Natural killer cell treated with Interleukin-12 subunit alpha and Interleukin-12 subunit beta and Interleukin-15 and Interleukin-18, amount 100 ng/mL, for 72 hours (primary cell): ENCODE measurements at places on chromosomes 1 and 21.
A peak's percentile ranks its signal among the peaks of the same experiment; 100 is the strongest.

DNA sequence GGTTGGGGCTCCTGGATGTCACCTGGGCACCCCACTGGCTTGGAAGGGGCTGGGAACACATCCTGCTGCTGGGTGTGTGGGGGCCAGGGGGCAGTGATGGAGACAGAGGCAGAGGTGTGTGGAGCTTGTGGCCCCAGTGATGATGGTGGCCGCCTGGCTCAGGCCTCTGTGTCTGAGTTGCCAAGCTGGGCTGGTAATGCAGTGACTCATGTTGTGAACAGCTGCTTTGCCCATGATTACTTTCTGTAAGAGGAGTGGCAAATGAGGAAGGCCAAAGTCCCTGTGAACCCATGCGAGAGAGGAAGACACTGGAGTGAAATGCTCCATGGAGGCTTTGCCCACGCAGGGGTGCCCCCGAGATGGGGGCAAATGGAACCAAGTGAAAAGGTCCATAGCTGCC lies 86.8 kb downstream of the KCNJ6 start:
- no peaks in the 10 kb centered on the region for H3K4me1 ChIP-seq
- H3K4me3 ChIP-seq, result no peak overlapping the region
- no peaks in the 10 kb centered on the region for H3K36me3 ChIP-seq
- no peak overlapping the region for H3K27ac ChIP-seq
- peaks cover 17% of the 10 kb centered on the region for H3K27me3 ChIP-seq

DNA sequence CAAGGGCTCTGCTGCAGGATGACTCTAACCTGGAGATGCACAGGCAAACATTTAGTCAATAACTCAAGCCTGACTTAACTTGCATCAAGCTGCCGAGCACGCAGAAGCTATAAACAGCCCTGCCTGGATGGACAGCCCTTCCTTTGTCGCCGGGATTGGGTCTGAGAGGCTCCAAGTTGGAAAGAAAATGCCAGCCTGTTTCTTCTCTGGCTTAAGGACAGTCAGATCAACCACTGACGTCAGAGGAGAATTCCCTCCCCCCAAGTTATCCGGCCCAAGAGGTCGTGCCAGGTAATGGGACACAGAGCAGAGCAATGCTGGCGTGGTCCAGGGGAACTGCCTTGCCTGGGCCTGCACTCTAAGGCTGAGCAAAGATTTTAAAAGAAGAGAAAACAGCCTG lies 27.1 kb upstream of the LRRC38 start:
- no peak for DNase-seq
- no peak overlapping the region for H3K27ac ChIP-seq
- H3K27me3 ChIP-seq, result peaks cover 5% of the 10 kb centered on the region
- H3K36me3 ChIP-seq, result no peaks in the 10 kb centered on the region
- H3K4me3 ChIP-seq, result no peak overlapping the region

DNA sequence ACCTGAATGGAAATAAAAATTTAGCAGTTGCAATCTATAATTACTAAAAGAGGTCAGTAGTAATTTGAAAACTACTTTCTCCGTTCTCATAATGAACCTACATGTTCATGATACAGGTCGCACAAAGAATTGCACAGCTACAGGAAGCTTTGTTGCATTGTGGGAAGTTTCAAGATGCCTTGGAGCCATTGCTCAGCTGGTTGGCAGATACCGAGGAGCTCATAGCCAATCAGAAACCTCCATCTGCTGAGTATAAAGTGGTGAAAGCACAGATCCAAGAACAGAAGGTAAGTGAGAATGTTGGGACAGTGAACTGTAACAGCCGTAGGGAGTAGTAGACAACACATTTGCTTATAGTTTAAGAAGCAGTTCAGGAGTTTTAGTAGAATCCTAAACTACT lies 68.8 kb upstream of the BMP8A start:
- DNase-seq, result no peak
- no peaks in the 10 kb centered on the region for H3K27me3 ChIP-seq
- H3K4me1 ChIP-seq, result peaks cover 23% of the 10 kb centered on the region
- H3K27ac ChIP-seq, result peak overlapping the region; percentile 30

- H3K27ac ChIP-seq, result no peak overlapping the region
- H3K36me3 ChIP-seq, result no peaks in the 10 kb centered on the region
- H3K4me1 ChIP-seq, result peaks cover 5% of the 10 kb centered on the region
- DNase-seq, result no peak
- peaks cover 6% of the 10 kb centered on the region for H3K27me3 ChIP-seq
- no peak overlapping the region for H3K4me3 ChIP-seq
These were observed 20.5 kb downstream of the FCRL4 start for GRCh38 chr1:157577420-157577819.

- no peaks in the 10 kb centered on the region for H3K4me1 ChIP-seq
- no peak overlapping the region for H3K27ac ChIP-seq
- H3K36me3 ChIP-seq, result no peaks in the 10 kb centered on the region
These were observed 147.0 kb downstream of the GABPA start for GRCh38 chr21:25881524-25882376.

- no peaks in the 10 kb centered on the region for H3K36me3 ChIP-seq
- no peaks in the 10 kb centered on the region for H3K4me1 ChIP-seq
- H3K4me3 ChIP-seq, result no peak overlapping the region
- H3K27me3 ChIP-seq, result no peaks in the 10 kb centered on the region
These were observed 29.4 kb downstream of the ALG14 start for GRCh38 chr1:95043141-95043980.

GRCh38 chr1:231850786-231851185 lies 224.2 kb downstream of the DISC1 start:
- no peaks in the 10 kb centered on the region for H3K27me3 ChIP-seq
- no peaks in the 10 kb centered on the region for H3K4me1 ChIP-seq
- no peak overlapping the region for H3K4me3 ChIP-seq
- H3K27ac ChIP-seq, result no peak overlapping the region
- no peak for DNase-seq

DNA sequence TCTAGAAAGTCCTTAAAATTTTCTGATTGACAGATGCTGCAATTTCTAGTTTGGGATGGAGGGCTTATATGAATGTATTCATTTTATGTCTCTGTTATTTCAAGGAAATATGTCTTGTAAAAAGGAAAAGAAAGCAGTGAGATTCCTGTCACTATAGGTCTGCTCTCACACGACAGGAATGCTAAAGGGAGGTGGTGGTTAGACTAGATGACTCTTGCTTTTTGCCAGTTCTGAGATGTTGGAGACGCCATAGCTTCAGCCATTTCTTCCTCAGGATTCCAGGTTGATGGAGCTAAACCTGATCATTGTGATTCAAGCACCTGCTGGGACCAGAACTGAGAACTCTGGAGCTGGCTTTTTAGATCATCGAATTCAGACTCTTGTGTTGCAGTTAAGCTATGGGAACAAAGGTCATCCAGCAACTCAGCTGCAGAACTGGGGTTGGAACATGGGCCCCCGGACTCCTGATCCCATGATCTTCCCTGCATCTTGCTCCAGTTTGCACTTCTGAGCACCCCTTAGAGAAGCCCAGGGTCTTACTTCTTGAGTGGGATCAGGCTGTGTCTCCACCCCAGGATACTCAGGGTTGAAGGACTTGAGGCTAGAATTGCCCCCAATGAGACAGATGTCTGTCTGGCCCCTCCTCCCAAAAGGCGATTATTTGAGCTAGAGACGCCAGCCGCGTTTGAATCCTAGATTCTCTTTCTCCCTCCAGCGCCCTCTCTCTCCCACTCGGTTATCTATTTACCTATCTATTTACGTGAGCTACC lies 46.7 kb upstream of the FOXO6 start:
- no peak overlapping the region for H3K27ac ChIP-seq
- H3K27me3 ChIP-seq, result no peaks in the 10 kb centered on the region
- no peak for DNase-seq
- no peaks in the 10 kb centered on the region for H3K36me3 ChIP-seq
- H3K4me3 ChIP-seq, result no peak overlapping the region

GRCh38 chr1:32903991-32904785 lies 3.0 kb upstream of the TMEM54 start:
- no peak overlapping the region for H3K4me3 ChIP-seq
- DNase-seq, result no peak
- H3K27ac ChIP-seq, result no peak overlapping the region
- H3K4me1 ChIP-seq, result no peaks in the 10 kb centered on the region
- no peaks in the 10 kb centered on the region for H3K36me3 ChIP-seq

GRCh38 chr21:16422702-16423101 lies 692.9 kb downstream of the USP25 start:
- no peaks in the 10 kb centered on the region for H3K36me3 ChIP-seq
- H3K27ac ChIP-seq, result no peak overlapping the region
- H3K27me3 ChIP-seq, result no peaks in the 10 kb centered on the region
- H3K4me3 ChIP-seq, result no peak overlapping the region

- no peak for DNase-seq
- peaks cover 6% of the 10 kb centered on the region for H3K36me3 ChIP-seq
- no peaks in the 10 kb centered on the region for H3K27me3 ChIP-seq
These were observed 70.6 kb downstream of the NPHP4 start for GRCh38 chr1:5921671-5922070.

GRCh38 chr1:38923607-38924006 lies 18.0 kb downstream of the RHBDL2 start:
- no peak overlapping the region for H3K27ac ChIP-seq
- DNase-seq, result no peak
- no peaks in the 10 kb centered on the region for H3K4me1 ChIP-seq
- no peaks in the 10 kb centered on the region for H3K36me3 ChIP-seq
- H3K4me3 ChIP-seq, result no peak overlapping the region
- H3K27me3 ChIP-seq, result no peaks in the 10 kb centered on the region
